ENCODE measurements at places on chromosomes 6 and 20. TPM values are rescaled to one million over a fixed set of nuclear protein-coding genes. Genes with fewer than 3 reads are reported as not detected.
A peak's percentile ranks its signal among the peaks of the same experiment; 100 is the strongest.

DNA sequence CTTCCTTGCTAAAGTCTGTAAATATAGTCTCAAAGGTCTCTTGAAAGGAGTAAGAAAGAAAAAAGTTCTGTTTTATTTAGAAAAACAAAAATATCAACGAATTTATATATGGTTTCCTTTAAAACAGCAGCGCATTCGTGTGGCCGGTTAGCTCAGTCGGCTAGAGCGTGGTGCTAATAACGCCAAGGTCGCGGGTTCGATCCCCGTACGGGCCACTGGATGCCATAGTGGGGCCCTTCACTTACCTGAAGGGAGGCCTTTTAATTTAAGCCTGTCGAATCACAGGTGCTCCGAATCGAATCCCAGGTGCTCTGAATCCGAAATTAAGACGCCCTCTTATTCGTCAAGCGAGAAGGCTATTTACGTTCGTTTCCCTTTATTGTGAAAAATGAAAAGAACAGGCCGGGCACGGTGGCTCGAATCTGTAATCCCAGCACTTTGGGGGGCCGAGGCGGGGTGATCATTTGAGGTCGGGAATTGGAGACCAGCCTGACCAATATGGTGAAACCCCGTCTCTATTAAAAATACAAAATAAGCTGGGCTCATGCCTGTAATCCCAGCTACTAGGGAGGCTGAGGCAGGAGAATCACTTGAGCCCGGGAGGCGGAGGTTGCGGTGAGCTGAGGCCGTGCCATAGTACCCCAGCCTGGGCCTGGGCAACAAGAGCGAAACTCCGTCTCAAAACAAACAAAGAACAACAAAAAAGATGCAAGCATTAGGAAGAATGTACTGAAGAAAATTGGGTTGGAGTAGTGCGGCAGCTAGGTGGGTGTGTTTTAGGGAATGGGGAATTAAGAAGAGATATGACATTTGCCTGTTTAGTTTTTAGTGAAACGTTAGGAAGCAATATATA, 195.8 kb upstream of the ZNF184 start:
- DNase-seq: peak; percentile 61

GRCh38 chr6:157879873-157880254, 56.8 kb downstream of the SNX9 start:
- no peak for DNase-seq

Gene MMP24
- 0.16 TPM for total RNA-seq

- DNase-seq: no peak
Observed at GRCh38 chr20:39312676-39313075, 350.5 kb downstream of the DHX35 start.

Gene LTA
- total RNA-seq: not detected

- no peak for DNase-seq
Observed at GRCh38 chr6:30447237-30447636, 42.1 kb upstream of the HLA-E start.

Gene TSBP1
- not detected for total RNA-seq

Gene RIMS4
- 0.27 TPM for total RNA-seq

DNA sequence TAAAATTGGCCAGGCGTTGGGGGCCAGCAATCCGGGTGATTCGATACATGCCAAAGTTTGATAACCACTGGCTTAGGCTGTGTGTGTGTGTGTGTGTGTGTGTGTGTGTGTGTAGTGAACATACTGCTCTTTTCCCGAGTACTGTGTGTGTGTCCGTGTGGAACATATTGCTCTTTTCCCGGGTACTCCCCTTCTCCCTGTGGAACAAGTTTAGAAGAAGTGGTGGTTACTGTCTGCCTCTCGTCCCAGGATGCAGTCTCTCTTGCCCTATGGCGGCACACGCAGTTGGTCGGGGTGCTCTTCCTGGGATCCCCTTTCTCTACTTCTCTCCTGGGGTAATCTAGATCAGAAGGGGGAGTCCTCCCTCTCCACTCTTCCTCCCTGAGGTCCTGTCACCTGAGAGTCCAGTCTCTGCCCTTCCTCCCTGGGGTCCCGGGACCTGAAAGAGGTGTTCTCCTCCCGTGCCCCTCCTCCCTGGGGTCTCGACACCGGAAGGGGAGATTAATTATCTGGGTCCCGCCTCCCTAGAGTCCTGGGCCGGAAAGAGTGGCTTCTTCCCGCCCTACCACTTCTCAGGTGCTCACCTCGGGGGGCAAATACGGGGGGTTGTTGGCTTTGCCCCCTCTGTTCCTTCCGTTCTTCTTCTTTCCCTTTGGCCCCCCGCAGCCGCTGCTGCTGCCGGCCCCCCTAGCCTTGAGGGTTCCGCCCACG, 516 bp downstream of the GTPBP2 start:
- peak; percentile 58 for DNase-seq

DNA sequence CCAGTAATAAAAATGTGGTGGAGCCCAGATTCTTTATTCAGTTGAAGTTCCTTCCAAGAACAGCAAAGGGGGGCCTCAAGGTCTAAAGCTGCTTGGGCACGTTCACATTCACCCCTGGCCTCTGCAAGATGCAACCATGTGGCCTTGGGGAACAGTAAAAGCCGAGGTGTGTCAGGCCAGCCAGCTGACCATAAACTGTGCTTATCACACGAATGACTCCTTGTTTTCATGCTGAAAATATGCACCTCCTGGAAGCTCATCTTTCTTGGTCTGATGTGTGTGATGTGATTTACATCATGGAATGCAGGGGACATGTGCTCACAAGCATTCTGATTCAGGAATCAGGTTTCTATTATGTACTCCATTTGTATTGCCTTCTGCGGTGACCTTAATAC, 211.6 kb upstream of the MARCKS start:
- DNase-seq: peak; percentile 92

DNA sequence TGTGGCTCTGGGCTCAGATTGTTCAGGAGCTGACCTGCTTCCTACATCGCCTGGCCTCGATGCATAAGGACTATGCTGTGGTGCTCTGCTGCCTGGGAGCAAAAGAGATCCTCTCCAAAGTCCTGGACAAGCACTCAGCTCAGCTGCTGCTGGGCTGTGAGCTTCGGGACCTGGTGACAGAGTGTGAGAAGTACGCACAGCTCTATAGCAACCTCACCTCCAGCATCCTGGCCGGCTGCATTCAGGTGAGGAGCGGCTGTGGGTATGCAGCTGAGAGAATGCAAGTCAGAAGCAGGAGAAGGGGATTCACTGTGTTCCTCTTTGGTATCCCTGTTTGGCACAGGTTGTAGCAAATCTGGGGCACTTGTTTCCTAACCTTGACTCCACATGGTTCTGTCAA, 17.9 kb downstream of the CUL9 start:
- no peak for DNase-seq

Gene MUC22
- not detected for total RNA-seq

DNA sequence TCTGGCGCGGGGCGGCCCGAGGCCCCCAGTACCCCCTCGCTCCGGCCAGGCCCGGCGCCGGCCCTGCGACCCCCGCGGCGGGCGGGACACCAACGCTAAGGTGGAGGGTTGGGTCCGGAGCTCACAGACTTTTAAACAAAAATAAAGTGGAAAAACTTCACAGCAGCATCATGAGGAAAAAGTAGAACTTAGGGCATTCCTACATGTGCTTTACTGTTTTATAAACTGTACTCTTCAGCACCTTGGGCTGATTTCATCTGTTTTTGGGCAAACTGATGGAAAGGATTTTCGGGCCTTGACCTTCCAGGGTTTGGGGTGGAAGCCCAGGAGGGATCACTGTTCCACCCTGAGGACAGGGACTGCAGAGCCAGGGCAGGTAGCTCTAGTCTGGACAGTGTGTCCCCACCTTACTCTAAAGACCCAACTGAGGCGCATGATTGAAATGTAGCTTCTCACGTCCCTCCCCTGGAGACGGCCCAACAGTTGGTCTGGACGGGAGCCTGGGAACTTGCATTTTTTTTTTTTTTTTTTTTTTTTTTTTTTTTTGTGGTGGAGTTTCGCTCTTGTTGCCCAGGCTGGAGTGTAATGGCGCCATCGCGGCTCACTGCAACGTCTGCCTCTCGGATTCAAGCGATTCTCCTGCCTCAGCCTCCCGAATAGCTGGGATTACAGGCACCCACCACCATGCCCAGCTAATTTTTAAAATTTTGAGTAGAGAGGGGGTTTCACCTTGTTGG, 740 bp downstream of the NELFCD start:
- DNase-seq: peak; percentile 29

- DNase-seq: peak; percentile 71
Observed at GRCh38 chr6:143583542-143584327, 72.2 kb upstream of the FUCA2 start.

Gene KCNK5
- under 0.01 TPM for total RNA-seq

Gene CCN5
- total RNA-seq: 266 TPM

Gene GABRR1
- not detected for total RNA-seq

Gene LAMA4
- total RNA-seq: 904 TPM

DNA sequence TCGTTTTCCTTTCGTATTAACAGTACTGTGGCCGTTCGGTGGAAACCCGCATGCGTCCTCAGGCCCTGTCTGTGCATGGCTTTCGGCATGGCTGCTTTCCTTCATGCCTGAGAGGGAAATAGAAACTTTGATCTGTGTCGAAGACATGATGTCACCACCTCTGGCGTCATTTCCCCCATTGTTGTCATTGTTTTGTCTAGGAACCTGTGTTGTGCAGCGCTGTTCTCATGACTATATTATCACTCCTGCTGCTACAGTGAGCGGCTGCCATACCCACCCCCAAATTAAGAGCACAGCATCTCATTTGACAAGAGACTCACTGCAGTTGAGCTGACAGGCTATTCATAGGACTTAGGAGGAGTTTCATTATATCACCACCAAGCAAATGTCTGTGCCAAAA, 172.3 kb downstream of the TMEM242 start:
- peak; percentile 66 for DNase-seq

- peak; percentile 80 for DNase-seq
Observed at GRCh38 chr20:62120990-62121775, 1.1 kb upstream of the LSM14B start.

DNA sequence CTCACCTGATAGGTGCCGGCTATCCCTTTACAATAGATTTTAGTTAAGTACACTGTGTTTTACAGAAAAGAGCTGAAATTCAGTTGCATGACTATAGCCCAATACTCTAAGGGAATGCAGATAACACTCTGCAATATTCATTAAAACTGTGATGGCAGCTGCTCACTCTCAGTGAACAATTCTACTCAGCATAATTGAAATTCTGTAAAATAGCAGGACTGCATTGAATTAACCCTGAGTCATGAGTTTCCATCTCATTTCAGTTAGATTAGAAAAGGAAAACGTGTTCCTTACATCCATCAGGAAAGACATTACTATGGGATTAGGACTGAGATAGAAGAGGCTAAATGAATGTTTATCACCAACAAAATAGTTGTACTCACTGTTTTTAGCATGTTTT, 613.3 kb upstream of the JAG1 start:
- no peak for DNase-seq

DNA sequence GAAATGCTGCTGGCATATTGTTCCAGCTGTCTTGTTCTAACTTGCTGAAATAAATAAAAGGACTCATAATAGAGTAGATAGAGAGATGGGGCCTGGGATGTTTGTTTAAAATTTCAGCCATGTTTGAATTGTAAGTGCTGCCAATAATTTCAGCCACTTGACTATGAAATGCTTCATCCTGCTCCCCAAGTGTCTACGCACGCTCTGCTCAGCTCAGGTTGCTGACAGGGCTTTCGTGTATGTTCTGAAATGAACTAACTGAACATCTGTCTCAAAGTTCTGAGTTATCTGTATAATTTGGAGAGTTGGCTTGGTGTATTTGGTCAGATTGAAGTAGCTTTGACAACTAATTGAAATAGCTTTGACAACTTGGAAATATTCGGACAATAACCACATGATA, 387.8 kb downstream of the BMP2 start:
- DNase-seq: no peak

DNA sequence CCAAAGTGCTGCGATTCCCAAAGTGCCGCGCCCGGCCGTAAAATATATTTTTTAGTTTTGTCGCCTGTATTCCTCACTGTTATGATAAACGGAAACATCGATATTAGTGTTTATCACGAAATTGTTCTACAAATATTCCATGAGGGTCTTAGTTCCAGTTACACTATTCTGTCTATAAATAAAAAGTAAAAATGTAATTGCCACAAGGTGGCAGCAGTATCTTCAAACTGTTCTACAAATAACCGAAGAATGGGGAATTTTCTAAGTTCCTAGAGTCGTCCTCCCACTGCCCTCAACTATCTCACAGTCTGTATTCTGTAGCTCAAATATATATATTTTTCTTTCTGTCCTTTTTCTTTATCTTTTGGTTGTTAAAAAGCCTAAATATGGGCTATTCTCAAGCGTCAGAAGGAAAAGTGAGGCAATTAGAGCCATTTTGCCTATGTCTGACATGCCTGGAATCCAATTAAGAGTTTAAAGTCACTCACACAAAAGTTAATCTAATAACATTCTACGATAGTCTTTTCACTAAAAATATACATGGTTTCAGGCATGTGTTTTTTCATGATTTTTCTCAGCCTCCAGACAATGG, 14.2 kb upstream of the FAM162B start:
- DNase-seq: peak; percentile 55

DNA sequence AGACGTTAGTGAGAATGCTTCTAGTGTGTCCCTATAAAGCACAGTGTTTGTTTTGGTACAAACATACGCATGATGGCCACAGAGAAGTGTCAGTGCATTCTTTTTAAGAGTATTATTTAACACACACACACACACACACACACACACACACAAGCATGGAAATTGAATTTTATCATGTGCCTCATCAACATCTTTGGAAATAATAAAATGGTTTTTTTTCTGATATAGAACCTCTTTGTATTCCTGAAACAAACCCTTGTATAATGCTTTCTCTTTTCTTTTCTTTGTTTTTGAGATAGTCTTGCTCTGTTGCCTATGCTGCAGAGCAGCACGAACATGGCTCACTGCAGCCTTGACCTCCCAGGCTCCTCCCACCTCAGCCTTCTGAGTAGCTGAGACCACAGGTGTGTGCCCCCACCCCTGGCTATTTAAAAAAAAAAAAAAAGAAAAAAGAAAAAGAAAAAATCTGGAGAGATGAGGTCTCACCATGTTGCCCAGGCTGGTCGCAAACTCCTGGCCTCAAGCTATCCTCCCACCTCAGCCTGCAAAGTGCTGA, 116.2 kb upstream of the SYNDIG1 start:
- no peak for DNase-seq

DNA sequence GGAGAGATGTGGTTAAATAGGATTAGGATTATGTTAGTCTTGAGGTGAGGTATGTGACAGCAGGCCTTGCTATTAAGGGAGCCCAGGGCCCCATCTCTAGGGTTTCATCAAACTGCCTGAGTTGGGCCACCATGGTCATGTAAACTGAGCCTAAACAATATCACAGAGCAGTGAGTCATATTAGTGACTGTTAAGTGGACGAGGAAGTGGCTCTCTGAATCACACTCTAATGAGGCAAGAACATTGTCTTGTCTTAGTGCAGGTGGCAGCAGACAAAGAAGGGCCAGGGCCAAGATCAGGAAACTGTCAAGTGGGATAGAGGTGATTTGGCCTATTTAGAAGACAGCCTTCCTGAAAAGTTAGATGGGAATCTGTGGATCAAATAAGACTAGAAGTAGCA, 23.1 kb downstream of the ENPP3 start:
- peak; percentile 2 for DNase-seq

DNA sequence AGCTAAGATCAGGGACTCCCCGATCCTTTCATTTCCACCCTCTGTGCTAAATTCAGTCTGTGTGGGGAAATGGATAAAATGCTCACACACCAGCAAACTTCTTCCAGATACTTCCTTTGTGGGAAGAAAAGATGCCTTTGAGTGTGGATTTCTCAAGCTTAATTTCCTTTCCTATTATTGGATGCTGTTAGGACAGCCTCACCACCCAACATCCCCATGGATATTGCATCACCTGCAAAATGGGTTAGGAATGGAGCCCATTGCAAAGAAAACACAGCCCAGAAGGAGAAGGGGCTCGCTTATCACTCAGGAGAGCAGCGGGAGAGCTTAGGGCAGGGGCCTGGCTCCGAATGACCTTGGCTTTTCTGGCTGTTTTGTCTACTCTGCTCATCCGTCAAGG, 272.2 kb downstream of the CDC5L start:
- DNase-seq: no peak

- DNase-seq: peak; percentile 28
Observed at GRCh38 chr20:45918779-45919537, 7.0 kb upstream of the PLTP start.
